Breast epithelium (tissue), 4 donors: ENCODE measurements at places on chromosomes 2 and 18.

GRCh38 chr2:44086629-44087028 is 82.0 kb upstream of the PPM1B start:
- H3K27ac ChIP-seq = no peak overlapping the region
- H3K36me3 ChIP-seq = no peaks in the 10 kb centered on the region
- H3K27me3 ChIP-seq = no peaks in the 10 kb centered on the region
- no peaks in the 10 kb centered on the region for H3K4me1 ChIP-seq
- no peak for DNase-seq
- H3K4me3 ChIP-seq = peak overlapping the region; percentile 39

DNA sequence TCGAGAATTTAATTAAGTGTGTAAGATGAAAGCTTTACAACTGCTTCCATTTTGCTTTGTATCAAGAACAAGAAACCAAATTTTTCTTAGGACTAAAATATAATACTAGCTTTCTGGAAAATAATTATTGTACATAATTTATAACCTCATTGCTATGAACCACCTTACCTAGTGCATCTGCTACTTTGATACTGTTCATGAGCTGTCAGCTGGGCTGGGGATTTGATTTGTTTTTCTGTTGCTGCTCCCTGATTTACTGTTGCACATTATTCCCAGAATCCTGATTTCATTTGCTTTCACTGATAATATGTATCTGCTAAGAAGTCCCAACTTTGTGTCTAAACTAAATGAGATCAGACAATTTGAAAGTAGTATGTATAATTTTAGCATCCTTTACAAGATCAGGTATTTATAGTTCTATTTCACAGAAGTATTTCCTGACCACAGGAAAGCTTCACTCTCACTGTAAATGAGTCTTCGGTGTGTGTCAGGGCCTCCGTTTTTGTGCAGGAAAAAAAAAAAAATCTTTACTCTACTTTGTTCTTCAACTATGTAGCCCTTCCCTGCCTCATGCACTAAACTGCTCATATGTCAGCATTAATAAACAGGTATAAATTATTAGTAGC is 105.6 kb upstream of the CCDC150 start:
- no peak overlapping the region for H3K27ac ChIP-seq
- no peak overlapping the region for H3K4me3 ChIP-seq
- no peak for DNase-seq
- H3K27me3 ChIP-seq = no peaks in the 10 kb centered on the region
- no peaks in the 10 kb centered on the region for H3K36me3 ChIP-seq

GRCh38 chr2:143229952-143230351 is 100.7 kb downstream of the ARHGAP15 start:
- no peaks in the 10 kb centered on the region for H3K27me3 ChIP-seq
- no peak overlapping the region for H3K27ac ChIP-seq
- no peaks in the 10 kb centered on the region for H3K4me1 ChIP-seq
- DNase-seq = no peak
- no peak overlapping the region for H3K4me3 ChIP-seq

DNA sequence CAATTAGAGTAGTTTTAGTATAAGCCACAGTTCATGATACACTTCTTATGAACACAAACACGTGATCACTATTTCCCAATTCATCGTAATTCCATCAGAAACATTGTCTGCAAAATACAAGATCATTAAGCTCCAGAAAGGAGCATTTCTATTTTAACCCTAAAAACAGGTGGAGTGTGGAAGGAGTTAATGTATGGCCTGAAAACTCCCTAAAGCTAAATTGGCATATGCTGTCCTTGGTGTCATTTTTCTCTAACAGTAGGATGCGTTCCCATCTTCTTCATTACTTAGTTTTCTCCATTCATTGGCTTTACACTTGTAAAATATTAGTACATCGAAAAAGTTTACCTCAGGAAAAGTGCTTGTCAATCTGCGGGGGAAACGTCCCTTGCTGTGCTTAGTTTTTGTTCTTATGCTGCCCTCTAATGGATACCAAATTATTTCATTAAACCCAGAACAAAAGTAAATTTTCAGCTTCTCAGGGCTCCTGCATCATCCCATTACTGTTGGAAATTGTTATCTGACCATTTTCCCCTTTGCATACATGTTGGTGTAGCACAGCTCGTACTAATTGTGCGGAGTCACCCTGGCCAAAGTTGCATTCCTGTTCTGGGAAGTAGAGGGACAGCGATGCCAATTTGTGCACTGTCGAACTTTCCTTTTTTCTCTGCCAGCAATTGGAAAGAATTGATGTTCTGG is 153.4 kb downstream of the GPD2 start:
- H3K36me3 ChIP-seq = no peaks in the 10 kb centered on the region
- H3K4me3 ChIP-seq = no peak overlapping the region
- H3K4me1 ChIP-seq = no peaks in the 10 kb centered on the region
- no peak overlapping the region for H3K27ac ChIP-seq
- H3K27me3 ChIP-seq = no peaks in the 10 kb centered on the region
- DNase-seq = no peak

- no peaks in the 10 kb centered on the region for H3K36me3 ChIP-seq
- peak within 1 kb of the TSS; percentile 70 for H3K4me3 ChIP-seq
- no peaks in the 10 kb centered on the region for H3K27me3 ChIP-seq
Observed at GRCh38 chr2:174248187-174248997, at the start of gene OLA1. Gene OLA1 (minus strand): TSS chr2:174248532. CDS start chr2:174246815, 1,717 bp downstream.

DNA sequence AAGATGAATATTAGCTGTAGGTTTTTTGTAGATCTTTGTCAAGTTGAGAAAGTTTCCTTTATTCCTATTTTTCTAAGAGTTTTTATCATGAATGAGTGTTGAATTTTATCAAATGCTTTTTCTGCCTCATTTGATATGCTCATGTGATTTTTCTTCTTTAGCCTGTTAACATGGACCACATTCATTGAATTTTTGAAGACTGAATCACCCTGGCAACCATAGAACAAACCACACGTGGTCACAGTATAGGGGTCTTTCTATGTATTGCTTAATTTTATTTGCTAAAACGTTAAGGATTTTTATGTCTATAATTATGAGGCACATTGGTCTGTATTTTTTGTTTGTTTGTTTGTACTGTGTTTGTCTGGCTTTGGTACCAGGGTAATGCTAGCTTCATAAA is 201.7 kb upstream of the CWC22 start:
- no peak overlapping the region for H3K4me3 ChIP-seq
- H3K4me1 ChIP-seq = no peaks in the 10 kb centered on the region
- H3K27me3 ChIP-seq = no peaks in the 10 kb centered on the region
- no peak overlapping the region for H3K27ac ChIP-seq
- H3K36me3 ChIP-seq = no peaks in the 10 kb centered on the region
- no peak for DNase-seq

DNA sequence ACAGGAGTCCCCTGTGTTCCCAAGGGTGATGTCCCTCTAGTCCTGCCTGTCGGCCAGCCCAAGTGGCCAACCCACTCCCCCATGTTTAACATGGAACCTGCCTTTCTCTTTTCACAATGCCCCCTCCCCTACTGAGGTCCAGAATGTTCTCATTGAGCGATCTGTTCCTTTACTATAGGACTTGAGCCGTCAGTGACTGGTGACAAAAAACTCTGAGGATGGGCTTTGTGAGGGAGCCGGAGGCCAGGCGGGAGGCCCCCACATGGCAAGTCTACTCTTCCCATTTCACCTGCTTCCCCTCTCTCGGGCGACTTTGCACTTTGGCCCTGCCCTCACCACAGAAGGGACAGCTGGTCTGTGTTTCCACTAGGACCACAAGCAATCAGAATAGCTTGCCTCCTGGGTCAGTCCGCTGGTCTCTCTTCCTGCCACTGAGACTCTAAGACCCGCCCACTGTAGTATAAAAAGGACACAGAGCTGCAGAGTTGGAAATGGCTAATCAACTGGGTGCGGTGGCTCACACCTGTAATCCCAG is 146.5 kb upstream of the RAB12 start:
- no peak overlapping the region for H3K4me3 ChIP-seq
- no peak overlapping the region for H3K27ac ChIP-seq
- no peaks in the 10 kb centered on the region for H3K4me1 ChIP-seq
- no peaks in the 10 kb centered on the region for H3K36me3 ChIP-seq

DNA sequence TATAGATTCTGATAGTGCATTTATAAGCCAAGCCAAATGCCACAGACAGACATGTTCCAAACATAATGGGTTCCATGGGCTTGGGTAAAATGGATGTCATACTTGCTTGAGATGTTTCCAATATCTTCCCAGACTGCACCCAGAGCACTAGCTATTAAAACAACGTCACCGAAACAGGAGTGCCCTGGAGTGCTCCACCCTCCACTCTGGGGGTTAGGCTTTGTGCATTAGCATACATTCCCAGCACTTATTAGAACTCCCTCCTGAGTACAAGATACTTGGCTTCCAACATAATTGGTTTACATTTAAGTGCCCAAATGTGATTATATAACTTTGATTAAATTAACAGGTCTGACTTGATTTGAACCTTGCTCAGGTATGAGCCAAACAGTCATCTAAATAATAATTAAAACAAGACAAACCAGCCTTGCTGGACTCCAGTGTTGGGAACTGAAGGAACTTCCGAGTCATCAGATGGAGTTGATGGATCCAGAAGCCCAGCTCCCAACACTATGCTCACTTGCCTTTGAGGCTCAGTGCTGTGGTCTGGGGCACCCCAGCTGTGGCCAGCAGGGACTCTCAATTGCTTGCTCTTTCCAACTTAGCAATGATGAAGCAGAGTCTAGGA is 60.5 kb upstream of the LGALSL start:
- no peak overlapping the region for H3K27ac ChIP-seq
- H3K4me1 ChIP-seq = no peaks in the 10 kb centered on the region
- H3K36me3 ChIP-seq = no peaks in the 10 kb centered on the region

GRCh38 chr2:4762951-4763376 is 929.2 kb upstream of the SOX11 start:
- H3K27ac ChIP-seq = no peak overlapping the region
- DNase-seq = no peak
- no peaks in the 10 kb centered on the region for H3K4me1 ChIP-seq
- no peaks in the 10 kb centered on the region for H3K36me3 ChIP-seq

- DNase-seq = no peak
- H3K27me3 ChIP-seq = no peaks in the 10 kb centered on the region
- no peak overlapping the region for H3K4me3 ChIP-seq
- H3K4me1 ChIP-seq = no peaks in the 10 kb centered on the region
- no peak overlapping the region for H3K27ac ChIP-seq
- peaks cover 11% of the 10 kb centered on the region for H3K36me3 ChIP-seq
Observed at GRCh38 chr2:200856806-200857205, 7.7 kb downstream of the CLK1 start.

DNA sequence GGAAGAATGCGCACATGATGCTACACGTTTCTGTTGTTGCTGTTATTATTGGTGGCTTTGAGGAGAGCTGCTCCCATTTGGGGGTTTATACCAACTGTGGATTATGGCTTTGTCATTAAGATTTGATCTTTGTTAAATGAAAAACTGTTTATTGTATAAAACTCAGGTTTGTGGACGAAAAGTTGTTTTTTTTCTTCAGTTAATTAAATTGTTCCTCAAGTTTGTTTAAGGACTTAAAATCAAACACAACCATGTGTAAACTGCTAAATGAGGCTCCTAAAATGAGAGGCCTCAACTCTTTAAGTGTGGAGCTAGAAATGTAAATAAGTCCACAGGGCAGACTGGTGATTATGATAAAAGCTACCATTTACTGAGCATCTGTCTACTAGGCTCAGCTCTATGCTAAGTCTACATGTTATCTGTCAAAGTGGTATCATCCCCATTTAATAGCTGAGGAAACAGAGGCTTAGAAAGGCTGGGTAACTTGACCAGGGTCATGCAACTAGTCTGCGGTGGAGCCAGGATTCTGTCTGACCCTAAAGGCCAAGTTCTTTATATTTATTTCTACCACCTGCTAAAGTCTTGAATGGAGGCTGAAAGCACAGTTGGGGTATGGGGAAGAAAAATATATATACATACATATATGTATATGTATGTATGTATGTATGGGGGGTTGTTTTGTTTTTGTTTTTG is 4.1 kb downstream of the MYCN start:
- H3K4me1 ChIP-seq = peaks cover 3% of the 10 kb centered on the region
- no peaks in the 10 kb centered on the region for H3K36me3 ChIP-seq
- peaks cover 20% of the 10 kb centered on the region for H3K27me3 ChIP-seq
- no peak overlapping the region for H3K27ac ChIP-seq
- no peak overlapping the region for H3K4me3 ChIP-seq
- DNase-seq = no peak

GRCh38 chr18:46190667-46191066 is 86.5 kb downstream of the HAUS1 start:
- no peaks in the 10 kb centered on the region for H3K27me3 ChIP-seq
- no peak overlapping the region for H3K27ac ChIP-seq
- no peaks in the 10 kb centered on the region for H3K36me3 ChIP-seq
- no peak overlapping the region for H3K4me3 ChIP-seq

GRCh38 chr2:120531365-120531764 is 185.4 kb downstream of the INHBB start:
- H3K4me1 ChIP-seq = no peaks in the 10 kb centered on the region
- DNase-seq = no peak
- H3K4me3 ChIP-seq = no peak overlapping the region

DNA sequence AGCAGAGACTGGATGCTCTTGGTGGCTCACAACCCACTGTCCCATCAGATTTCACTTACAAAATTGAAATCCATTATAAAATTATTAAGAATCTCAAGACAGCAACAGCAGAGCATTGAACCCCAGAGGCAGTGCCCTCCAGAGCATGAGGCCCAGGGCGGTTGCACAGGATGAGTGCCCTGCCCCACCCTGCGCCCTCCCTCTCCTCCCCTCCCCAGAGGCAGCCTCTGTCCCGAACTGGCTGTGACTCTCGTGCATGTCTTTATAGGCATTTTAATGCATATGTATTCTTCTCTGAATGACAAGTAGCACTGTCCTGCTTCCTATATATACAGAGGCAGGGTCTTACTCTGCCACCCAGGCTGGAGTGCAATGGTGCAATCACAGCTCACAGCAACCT is 10.4 kb downstream of the MFSD2B start:
- no peak for DNase-seq
- no peak overlapping the region for H3K27ac ChIP-seq

DNA sequence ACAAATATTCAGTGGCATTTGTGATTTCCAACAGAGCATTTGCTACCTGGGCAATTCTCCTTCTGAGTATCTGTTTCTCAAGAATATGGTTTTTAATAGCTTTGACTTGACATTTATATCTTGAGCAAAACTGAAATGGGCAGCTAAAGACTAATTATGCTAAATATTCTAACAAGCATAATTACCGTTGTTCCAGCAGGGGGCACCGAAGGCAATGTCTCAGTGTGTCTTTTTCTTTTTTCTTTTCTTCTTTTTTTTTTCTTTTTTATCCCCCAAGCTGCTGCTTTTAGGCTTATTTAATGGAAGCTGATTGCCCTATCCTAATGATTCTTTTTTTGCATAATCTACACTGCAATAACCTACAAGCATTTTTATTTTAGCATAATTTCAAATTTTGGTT is 138.9 kb upstream of the NABP1 start:
- no peak overlapping the region for H3K27ac ChIP-seq
- H3K4me3 ChIP-seq = no peak overlapping the region
- H3K27me3 ChIP-seq = no peaks in the 10 kb centered on the region
- no peaks in the 10 kb centered on the region for H3K4me1 ChIP-seq
- H3K36me3 ChIP-seq = no peaks in the 10 kb centered on the region

GRCh38 chr2:75277111-75277510 is 77.8 kb upstream of the TACR1 start:
- DNase-seq = no peak
- H3K4me1 ChIP-seq = no peaks in the 10 kb centered on the region
- H3K27ac ChIP-seq = no peak overlapping the region
- H3K36me3 ChIP-seq = no peaks in the 10 kb centered on the region

GRCh38 chr2:12716032-12716281 is 779 bp upstream of the TRIB2 start:
- peak; percentile 78 for DNase-seq
- peak overlapping the region; percentile 91 for H3K27ac ChIP-seq
- peaks cover 17% of the 10 kb centered on the region for H3K4me1 ChIP-seq
- H3K4me3 ChIP-seq = peak overlapping the region; percentile 70
- no peaks in the 10 kb centered on the region for H3K27me3 ChIP-seq
